Jurkat, Clone E6-1 (cell line): ENCODE measurements at places on chromosomes 13 and 19.

DNA sequence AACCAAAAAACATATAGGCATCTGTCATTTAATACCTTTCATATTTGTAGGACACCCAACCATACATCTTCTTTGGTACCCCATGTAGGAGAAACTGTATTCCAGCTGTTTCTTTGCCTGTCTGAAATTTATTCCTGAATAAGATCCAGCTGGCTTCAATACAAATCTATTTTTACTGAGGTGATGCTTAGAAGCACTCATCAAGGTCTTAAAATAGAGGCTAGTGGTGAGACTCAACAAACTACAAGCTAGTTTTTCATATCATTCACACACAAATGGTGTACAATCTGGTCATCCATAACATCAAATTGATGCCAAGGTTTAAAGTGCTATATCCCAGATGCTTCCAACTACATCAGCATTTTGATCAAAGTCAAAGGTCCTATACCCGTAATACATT is 1071.3 kb upstream of the MIR17HG start:
- DNase-seq = no peak

- no peak for DNase-seq
These were observed 1.9 kb downstream of the FOXO1 start for GRCh38 chr13:40664350-40665125.

GRCh38 chr13:106376401-106377112 is 158.9 kb downstream of the EFNB2 start:
- DNase-seq = no peak

DNA sequence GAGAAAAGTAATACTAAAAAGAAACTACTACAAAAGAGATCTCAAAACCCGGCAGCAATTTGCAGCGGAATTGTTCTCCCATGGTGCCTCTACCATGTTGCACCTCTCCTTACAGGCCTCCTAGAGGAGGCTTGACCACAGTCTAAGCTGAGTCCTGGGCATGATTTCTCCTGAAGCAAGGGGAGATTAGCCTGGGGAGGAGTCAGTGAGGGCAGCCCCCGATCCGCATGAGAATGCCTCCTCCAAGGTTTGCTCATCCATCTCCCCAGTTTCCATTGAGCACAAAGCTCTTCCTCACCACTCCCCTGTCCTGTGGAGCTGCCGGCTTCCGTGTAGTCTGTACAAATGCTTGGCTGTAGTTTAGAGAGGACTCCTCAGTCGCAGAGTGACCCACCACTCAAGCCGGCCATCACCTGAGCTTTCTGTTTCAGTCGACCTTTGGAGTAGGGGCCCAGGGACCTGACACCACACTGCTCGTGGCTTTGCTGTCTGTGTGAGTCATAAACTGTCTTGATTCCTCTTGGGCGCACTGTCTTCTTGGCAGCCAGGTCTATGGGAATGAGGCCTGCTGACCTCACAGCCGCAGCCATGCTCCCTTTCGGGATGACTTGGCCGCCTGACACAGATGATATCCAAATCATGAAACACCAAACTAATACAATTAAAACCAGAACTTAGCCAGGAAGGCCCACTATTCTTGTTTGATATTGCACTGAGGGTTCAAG is 72.3 kb downstream of the C1QTNF9 start:
- DNase-seq = no peak

DNA sequence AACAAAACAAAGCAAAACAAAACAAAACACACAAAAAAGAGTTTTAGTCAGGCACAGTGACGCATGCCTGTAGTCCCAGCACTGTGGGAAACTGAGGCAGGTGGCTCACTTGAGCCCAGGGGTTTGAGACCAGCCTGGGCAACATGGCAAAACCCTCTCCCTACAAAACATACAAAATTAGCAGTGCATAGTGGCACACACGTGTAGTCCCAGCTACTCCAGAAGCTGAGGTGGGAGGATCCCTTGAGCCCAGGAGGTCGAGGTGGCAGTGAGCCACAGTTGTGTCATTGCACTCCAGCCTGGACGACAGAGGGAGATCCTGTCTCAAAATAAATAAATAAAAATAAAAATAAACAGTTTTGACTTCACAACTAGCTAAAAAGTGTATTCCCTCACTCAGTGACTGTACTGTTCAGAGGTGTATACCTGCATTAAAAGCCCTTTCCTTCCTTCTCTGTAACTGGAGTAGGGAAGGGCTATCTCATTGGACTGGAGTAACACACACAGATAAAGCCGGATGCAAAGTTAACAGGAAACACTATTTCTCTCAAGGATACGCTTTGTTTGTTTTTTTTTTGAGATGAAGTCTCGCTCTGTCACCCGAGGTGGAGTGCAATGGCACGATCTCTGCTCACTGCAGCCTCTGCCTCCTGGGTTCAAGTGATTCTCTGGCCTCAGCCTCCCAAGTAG is 3.7 kb upstream of the BAX start:
- no peak for DNase-seq

GRCh38 chr13:99133848-99134247 is 66.8 kb upstream of the UBAC2 start:
- no peak for DNase-seq

- DNase-seq = no peak
These were observed 506.2 kb downstream of the FGF9 start for GRCh38 chr13:22176968-22177520.

- no peak for DNase-seq
These were observed 60.2 kb upstream of the CYSLTR2 start for GRCh38 chr13:48593536-48593935.

- no peak for DNase-seq
These were observed 112.4 kb downstream of the SIPA1L3 start for GRCh38 chr19:38019396-38019724.

- DNase-seq = no peak
These were observed 45.7 kb downstream of the CD320 start for GRCh38 chr19:8262431-8262830.

DNA sequence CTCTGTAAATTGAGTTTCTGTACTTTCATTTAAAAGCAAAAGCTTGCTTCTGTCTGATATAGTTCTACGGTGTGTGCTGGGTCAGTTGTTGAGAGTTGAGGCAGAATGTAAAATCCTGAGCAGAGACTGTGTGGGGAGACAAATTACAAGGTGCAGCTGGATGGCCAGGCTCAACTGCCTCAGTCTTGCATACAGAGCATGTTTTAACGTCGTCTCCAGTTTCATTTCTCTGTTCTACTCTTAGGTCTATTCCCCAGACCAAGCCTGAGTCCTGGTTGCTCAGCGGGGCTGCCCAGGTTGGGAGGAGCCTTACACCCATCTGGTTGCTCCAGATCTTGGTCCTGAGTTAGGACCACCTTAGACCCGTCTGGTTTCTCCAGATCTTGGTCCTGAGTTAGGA is 54.4 kb upstream of the MEDAG start:
- DNase-seq = no peak

DNA sequence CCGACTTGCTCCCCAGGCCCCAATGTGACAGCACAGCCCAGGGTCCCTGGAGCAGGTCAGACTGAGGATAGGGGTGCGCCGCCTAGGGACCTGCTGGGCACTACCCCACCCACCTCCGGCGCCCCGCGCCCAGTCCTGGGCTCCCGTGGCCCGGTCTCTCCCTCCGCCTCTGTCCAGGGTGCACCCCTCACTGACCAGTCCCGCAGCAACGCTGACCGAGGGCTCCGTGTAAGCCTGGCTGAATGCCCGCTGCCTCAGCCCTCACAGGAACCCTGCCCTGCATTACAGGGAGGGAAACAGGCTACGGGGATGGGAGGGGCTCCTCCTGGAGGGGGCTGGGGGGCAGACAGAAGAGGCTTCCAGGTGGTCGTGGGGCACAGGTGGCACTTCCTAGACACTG is 31.7 kb downstream of the GPX4 start:
- no peak for DNase-seq

DNA sequence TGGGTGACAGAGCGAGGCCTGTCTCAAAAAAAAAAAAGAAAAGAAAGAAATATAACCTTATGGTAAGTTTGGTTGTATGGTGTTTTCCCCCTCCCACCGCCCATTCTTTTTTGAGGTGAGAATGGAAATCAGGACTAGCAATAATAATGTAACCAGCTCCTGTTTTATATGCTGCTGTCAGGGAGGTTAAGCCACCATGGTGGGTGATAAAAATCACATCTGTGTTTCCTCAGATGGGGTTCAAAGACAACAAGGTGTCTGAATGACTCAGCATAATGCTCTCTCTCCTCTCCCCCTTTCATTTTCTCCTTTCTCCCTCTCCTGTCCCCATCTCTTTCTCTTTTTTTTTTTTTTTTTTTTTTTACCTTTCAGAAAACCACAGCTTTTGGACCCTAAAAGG is 28.3 kb upstream of the GARRE1 start:
- peak; percentile 59 for DNase-seq

DNA sequence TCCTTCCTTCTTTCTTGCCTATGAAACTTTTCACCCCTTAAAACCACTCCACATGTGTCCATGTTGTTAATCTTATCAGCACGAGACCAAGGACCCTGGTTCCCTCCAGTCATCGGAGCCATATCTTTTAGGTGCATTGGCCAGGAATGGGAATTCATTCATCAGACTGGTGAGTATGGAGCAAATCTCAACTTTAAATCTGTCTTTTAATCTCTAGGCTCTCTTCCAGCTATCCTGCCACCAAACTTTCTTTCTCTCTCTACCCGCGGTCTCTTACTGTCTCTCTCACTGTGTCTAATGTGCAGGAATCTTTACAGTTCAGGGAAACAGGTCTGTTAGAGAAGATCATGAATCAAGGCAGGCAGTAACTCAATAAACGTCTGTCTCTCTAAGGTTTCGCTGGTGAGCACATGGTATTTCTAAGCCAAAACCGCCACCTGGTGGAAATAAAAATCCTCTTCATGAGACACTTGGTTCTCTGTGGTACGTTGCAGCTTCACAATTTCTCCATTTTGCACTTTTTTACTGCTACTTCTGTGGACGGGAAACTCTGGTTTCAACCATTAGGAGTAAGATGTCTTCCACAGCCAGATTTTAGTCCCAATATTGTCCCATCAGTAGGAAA is 16.1 kb downstream of the LGALS16 start:
- peak; percentile 73 for DNase-seq

GRCh38 chr13:95117092-95117491 is 184.2 kb downstream of the ABCC4 start:
- DNase-seq = no peak

DNA sequence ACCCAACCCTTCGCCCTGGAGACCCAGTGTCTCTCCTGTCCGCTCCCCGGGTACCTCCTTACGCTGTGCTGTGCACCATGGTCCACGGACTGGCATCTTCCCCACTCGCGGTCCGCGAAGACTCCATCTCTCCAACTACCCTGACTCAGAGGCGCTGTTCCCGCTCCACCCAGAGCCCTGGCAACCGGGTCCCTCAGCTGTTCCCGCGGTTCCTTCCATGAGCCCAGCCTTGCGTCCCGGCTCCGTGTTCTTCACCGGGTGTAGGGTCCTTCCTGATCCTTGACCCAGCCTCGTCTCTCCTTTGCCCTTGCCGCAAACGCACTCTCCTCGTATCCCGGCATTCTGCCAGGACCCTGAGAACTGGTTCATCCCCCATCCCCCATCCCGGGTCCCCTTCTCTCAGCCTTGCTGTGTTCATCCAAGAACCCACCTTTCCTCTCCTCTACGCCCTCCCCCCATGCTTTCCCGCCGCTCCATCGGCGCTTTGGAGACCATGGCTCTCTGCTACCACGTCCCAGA is 664 bp downstream of the ICAM5 start:
- no peak for DNase-seq

DNA sequence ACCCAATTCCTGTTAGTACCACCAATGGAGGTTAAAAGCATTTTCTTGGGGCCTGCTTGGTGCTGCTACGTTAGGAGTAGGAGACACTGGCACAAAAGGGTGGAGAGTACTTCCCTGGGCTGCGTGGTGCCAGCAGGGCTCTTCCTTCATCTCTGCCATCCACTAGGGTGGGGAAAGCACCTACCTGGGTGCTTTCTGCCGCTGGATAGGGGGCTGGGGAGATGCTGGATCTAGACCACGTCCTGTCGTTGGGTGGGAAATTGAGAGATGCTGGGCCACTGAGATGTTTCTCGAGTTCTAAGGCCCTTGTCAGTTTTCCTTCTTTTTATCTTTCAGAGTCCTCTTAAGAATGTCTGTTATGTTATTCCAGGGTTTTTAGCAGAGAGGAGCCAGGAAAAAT is 6.7 kb upstream of the FCGBP start:
- peak; percentile 63 for DNase-seq

DNA sequence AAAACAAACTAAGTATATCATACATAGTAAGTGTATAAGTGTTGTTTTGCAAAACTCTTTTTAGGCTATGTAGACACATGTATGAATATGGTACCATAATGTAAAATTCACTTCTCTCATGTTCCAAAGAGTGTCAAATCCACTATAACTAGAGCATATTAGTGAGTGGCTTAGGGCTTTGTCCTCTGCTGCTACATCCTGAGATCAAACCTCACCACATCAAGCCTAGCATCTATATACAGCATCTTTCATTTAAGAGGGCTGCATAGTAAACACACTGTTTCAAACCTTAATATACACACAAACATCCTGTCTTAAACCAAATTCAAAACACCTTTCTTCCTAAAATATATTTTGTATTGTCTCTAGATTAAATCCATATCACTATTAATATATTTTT is 38.7 kb downstream of the ELF1 start:
- DNase-seq = peak; percentile 82

DNA sequence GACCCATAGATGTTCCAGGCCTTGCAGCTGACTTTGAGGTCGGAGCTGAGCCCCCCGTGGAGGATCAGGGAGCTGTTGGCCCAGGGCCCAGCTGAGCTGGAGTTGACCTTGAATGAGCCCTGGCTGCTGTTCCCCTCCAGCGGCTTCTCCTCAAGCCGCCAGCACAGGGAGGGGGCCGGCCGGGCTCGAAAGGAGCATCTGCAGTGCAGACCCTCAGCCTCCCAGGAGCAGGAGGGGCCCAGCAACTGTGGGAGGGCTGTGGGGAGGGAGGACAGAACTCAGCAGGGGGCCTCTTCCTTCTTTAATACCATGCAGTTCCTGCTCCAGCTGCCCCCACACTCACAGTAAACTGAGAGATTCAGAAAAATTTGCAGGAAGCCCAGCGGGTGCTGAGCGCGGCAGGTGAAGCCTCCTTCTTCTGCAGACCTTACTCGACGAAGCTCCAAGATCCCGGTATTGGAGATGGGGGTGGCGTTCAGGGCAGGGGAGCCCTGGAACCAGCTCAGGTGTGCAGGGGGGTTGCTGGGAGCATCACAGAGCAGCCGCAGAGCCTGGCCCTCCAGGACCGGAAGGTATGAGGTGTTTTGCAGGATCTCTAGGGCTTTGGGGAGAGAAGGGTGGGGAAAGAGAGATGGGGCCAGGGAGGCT is 2.6 kb downstream of the SIGLEC5 start:
- no peak for DNase-seq

DNA sequence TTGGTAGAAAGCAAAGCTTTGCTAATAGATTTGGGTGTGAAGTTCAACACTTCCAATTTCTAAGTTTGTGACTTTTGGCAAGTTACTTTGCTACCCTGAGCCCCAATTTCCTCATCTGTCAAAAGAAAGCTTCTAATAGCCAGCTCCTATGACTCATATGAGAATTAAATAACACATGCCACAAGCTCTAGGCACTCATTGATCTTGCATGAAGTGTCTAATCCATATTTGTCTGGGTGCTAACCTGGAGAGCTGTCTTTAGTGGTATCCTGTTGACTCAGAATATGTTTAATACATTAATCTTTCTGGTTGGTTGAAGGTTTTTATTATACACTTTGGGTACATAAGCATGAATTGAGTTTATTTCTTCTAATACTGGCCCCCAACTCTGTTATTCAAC is 188.8 kb downstream of the POSTN start:
- no peak for DNase-seq
